Ovary (tissue), 10 donors: ENCODE measurements at places on chromosomes 11 and 22. TPM values are rescaled to one million over a fixed set of nuclear protein-coding genes. Genes with fewer than 3 reads are reported as not detected.

- no peak for DNase-seq
Observed at GRCh38 chr11:133156986-133157745, 375.1 kb downstream of the OPCML start.

GRCh38 chr11:79276736-79277325, 164.0 kb downstream of the TENM4 start:
- no peak for DNase-seq

- DNase-seq, result no peak
Observed at GRCh38 chr11:60919320-60919719, 4.9 kb upstream of the TMEM132A start.

DNA sequence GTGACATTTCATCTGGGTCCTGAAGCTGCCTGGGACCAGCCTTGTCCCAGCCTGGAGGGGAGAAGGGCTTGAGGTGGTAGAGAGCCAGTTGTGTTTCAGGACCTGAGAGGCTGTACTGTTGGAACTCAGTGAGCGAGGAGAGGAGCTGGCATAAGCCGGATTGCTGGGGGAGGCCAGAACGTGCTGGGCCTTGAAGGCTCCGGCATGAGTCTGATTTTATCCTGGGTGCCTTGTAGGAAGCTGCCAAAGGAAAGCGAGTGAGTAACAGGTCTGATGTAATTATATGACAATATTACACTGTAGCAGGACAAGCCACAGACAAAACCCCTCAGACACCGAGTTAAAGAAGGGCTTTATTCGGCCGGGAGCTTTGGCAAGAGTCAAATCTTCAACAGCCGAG, 17.2 kb downstream of the AP2A2 start:
- DNase-seq, result no peak

DNA sequence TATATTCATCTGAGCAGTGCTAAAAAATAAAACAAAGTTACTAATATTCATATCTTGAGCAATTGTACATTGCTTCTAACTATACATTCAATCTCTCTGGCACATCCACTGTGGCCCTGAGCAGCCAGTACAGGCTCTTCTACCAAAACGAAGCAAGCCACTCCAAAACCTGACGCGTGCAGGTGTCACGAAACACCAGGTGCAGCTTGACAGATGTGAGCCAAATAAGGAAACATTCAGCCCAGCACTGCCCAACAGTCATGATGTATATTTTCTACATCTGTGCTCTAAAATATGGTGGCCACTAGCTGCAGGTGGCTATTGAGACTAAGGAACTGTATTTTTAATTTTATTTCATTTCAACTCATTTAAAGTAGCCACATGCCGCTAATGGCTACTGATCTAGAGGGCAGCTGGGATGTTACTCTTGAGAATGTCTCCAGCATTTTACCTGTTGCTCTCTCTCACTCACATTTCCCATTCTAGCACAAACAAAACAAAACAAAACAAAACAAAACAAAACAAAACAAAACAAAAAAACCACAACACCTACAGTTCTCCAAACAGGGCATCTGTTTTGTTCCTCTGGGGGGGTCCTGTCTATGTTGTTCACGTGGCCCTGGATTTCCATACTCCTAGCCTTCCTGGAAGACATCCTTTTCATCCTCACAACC, 77.7 kb downstream of the LARGE1 start:
- DNase-seq, result no peak

DNA sequence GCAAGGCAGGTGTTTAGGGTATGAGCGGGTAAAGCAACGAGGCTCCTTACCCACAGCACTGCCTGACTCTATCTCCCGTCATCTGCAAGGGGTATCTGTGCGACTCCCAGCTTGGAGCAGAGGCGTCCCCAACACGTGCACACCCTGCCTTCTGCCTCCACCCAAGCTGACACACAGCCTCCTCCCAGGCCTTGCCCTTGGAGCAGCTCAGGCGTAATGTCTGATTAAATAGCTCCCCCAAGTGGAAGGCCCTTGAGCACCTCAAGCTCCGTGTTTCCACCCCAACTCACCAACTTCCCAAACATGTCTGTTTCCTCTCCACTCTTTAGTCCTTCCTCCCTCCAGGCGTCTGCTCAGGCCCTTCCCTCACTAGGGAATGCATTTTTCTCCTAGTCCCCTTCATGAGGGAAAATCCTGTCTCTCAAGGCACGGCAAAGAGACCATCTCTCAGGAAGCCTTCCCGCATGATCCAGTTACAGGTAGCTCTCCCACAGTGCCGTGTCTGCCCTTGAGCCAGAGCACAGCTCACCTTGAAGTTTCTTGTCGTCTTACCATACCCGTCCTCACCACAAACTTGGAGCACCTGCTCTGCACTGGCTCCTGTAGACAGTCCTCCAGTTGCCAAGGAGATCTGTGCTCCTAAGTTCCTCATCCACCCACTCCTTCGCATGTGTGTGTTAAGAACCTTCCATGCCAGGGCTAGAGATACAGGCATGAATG, 15.8 kb downstream of the CYB5R2 start:
- peak; percentile 61 for DNase-seq

DNA sequence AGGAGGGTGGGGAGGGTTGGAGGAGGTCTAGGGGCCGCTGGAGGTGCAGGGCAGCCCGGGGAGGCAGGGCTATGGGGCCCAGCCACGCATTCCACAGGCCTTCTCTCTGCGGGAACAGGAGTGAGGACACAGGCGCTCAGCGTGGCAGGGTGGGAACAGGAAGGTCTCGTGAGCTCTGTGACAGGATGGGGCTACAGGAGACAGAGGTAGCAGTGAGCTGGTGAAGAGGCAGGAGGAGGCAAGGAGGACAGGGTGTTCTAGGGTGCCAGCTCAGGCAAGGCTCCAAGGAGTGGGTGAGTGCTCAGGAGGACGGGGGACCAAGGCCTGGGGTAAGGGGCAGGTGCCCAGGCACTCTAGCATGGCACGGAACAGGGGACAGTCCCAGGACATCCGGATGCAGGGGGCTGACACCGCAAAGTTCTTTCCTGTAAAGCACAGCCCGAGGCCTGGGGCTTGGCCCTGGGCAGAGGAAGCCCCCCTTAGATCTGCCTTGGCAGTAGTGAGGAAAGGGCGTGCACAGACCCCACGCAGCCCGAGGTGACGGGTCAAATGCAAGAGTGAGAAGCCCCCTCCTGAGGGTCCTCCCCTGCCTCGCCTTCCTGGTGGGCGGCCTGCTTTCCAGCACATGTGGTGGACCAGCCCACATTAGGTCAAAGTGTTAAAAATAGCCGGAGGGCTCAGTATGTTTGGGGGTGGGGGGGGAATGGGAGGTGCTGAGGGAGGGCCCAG, 4.7 kb upstream of the NEAT1 start:
- peak; percentile 75 for DNase-seq

DNA sequence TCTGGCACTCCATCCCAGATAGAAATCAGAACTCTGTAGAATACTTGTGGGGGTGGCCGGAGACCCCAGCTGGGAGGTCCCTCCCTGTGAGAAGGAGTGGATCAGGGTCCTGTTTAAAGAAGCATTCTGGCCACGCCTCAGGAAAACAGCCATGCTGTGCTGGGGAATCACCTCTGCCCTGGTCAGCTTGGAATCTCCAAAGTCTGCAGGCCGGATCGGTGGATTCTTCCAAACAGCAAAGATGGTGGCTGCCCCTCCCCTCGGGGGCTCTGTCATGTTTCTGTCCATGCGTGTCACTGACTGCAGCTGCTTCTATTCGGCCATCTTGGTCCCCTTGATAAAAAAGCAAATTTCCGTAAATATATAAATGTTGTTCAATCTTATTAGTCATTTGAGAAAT, 365.9 kb downstream of the JRKL start:
- DNase-seq, result no peak

DNA sequence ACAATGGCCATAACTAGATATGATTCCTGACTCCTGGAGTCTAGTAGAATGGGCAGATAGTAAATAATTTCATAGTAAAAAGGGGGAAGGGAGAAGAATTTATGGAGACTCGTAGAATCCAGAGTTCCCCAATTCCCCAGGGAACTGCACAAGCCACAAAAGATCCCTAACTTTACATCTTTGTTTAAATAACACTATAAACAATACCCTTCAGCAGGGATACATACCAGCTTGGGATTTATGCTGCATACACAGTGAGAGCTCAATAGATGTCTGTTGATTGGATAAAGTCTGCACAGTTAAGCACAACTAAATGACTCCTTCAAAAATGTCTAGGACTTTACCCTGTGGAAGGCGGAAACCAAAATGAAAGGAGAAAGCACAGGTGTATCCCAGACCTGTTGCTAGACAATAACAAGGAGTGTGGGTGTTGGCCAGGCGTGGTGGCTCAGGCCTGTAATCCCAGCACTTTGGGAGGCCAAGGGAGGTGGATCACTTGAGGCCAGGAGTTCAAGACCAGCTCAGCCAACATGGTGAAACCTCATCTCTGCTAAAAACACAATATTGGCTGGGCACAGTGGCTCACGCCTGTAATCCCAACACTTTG, 6.8 kb downstream of the SLC35F2 start:
- DNase-seq, result no peak

DNA sequence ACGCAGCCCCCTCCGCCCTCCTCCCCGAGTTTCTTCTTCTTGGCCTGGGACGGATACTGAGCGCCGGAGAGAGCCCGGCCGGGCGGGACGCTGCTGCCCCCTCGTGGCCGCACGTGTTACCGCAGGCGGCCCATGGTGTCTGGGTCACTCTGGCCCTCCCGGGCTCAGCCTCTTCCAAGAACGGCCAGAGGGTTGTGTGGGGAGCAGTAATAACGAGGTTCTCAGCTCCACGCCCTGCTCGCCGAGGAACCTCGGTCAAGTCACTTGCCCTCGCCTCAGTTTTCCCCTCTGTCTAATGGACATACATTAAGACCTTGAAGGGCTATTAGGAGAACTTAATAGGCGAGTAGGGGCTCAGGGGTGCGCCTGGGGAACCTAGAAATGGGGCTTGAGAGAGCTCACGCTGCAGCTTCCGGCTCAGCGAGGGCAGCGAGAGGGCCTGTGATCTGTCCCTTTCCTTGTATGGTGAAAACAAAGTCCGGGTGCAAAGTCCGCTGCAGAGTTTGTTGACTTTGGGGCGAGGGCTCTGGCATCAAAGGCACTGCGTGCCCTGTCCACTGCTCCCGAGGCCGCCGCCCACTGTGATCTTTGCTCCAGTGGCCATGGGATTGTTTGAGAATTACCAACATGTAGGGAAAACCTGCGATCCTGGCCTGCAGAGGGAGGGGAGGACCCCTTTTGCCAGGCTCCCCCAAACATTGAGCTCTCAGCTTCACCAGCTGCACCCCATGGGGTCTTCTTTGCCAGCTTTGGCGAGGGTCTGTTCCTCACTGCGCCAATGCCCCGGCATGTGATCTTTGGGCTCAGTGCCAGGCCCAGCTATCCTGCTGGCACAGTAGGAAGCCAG, 14.4 kb upstream of the LRP5 start:
- peak; percentile 67 for DNase-seq

Gene RBMXL2
- total RNA-seq, result not detected

Gene BBOX1
- total RNA-seq, result not detected

Gene OR10D3
- not detected for total RNA-seq

Gene ATF4
- 212 TPM for total RNA-seq

Gene PGA5
- total RNA-seq, result 0.69 TPM

Gene CEND1
- total RNA-seq, result not detected
